ENCODE measurements at places on chromosomes 7 and 10.

DNA sequence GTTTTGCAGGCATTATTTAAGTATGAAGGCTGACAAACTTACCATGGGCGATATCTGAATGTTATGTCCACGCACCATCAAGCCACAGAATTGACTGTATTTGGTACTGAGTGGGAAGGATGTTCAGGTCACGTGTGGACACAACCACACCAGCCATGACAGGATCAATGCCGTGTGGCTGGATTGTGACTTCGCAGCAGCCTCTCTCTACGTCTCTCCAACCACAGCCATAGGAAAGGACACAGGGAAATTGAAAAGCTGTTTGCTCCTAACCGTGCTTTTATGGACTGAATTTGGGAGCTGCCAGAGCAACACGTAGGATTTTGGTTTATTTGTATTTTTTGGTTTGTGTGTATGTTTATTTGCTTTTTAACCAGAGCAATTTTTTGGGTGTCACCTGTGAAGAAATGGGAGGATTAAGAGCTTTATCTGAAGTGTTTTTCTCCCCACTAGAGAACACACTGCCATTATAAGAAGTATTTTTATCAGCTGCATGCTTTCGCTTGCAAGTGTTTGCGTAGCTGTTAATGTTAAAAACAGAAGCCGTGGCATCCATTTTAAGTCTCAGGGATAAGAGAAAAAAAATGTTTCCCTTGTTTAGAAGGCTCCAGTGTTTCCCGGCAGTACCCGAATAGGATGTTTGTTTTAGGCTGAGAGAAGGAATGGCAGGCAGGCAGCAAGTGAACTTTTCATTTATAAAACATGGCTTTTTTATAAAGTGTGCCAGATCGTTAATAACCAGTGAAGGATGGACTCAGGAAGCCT is 401.1 kb upstream of the NFE2L3 start:
- DNase-seq = no peak

- no peak for DNase-seq
Observed at GRCh38 chr10:80552151-80552646, 14.5 kb downstream of the SH2D4B start.

DNA sequence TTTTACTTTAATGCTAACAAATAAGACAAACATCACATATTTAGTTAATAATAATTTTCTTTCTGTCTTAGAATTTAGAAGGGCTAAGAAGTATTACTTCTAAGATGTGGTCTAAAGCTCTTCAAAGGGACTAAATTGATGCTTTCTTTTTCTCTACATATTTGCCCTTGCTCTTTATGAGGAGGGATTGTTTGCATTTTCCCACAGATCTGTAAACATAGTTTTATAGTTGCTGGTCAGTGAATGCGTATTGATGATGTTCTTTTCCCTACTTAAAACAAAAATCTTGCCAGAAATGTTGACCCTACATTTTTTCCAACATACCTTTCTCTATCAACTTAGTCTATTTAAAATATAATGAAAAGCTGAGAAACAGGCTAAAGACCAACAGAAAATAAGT is 372.4 kb upstream of the LRGUK start:
- DNase-seq = no peak

- no peak for DNase-seq
Observed at GRCh38 chr10:43383204-43383971, 12.0 kb downstream of the FXYD4 start.

DNA sequence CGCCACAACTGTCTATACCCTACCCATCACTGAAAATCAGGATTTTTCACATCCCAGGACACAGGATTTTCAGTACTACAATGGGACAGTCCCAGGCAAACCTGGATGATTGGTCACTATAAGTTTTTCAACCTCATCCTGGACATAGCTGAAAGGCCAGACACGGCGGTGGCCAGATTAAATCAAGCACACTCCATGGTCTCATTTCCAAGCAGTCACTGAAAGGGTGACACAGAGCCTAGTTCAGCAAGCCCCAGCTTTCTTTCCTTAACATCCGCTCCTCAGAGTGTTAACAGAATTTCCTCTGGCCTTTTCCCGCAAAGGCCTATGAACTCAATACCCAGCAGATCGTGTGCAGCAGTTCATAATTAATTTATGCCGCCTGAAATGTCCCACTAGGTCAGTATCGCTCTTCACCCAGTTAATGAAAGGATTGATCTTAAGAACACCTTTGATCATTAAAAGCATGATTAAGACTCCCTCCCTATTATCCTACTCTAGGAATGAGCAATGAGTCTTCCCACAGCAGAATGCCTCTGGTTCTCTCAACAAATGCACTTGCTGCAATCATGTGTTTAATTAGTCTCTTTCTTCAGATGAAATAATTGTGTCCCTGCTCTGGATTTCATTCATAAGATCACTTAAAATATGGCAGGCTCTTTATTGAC is 104.0 kb upstream of the NANOS1 start:
- no peak for DNase-seq

GRCh38 chr7:43931346-43931745 is 5.1 kb downstream of the UBE2D4 start:
- DNase-seq = no peak

- DNase-seq = no peak
Observed at GRCh38 chr10:71529207-71529827, 132.6 kb downstream of the CDH23 start.

- no peak for DNase-seq
Observed at GRCh38 chr10:46556515-46557318, at the start of gene GPRIN2. GPRIN2 (minus strand) TSS chr10:46556658; CDS start chr10:46550736, 5,922 bp downstream.

- no peak for DNase-seq
Observed at GRCh38 chr10:12709000-12709401, 292.5 kb downstream of the CCDC3 start.

- no peak for DNase-seq
Observed at GRCh38 chr7:151289891-151290290, 41.4 kb upstream of the SMARCD3 start.

- no peak for DNase-seq
Observed at GRCh38 chr7:24733414-24734060, 23.7 kb downstream of the GSDME start.

DNA sequence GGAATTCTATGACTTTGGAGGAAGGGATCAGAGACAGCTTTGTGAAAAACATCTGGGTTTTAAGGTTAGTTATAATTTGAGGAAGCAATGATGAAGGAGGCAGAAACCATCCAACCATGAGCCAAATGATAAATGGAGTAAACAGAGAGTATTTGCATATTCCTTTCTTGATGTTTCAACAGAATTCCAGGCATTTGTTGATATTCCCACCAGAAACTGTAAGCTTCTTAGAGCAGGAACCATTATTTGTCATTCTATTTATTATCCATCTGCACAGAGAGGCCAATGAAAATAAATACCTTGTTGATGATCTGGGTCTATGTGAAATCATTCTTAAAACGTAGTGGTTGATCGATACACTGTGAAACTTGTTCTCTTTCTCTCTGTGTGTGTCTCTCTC is 715.3 kb downstream of the INHBA start:
- no peak for DNase-seq

GRCh38 chr10:132583456-132583855 is 45.9 kb downstream of the INPP5A start:
- no peak for DNase-seq

DNA sequence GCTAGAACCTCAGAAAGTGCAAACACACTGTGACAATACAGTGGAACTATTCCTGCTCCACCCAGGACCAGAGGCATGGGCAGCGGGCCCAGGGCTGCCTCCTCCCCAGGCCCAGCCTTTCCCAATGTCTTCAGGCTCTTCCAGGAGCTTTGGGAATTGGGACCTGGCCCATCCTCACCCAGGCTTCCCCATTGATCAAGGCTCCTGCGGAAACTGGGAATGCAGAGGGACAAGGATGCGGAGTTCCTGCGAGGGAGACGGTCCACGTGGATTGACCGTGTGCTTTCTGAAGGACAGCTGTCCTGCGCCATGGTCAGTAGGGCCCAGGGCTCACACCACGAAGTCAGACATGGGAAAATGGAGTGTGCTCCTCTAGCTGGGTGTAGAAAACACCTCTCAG is 56.6 kb downstream of the CSGALNACT2 start:
- no peak for DNase-seq

DNA sequence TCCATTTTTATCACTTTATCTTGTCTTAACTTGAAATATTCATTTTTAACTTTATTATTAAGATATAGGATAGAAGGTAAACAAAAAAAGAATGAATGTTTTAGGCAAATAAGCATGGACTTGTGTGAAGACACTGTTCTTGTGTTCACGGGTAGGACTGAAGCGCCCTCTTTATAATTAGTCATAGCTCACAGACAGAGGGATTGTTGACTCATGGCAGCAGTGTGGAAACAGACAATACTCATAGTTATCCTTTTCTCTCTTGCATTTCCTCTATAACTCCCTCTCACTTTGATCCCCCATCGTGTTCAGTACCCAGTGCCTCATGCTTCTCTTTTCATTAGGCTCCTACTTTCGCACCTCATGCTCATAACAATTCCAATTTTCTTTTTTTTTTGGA is 731.8 kb downstream of the PHTF2 start:
- DNase-seq = no peak

GRCh38 chr7:657565-658119 is 68.9 kb upstream of the DNAAF5 start:
- DNase-seq = no peak

DNA sequence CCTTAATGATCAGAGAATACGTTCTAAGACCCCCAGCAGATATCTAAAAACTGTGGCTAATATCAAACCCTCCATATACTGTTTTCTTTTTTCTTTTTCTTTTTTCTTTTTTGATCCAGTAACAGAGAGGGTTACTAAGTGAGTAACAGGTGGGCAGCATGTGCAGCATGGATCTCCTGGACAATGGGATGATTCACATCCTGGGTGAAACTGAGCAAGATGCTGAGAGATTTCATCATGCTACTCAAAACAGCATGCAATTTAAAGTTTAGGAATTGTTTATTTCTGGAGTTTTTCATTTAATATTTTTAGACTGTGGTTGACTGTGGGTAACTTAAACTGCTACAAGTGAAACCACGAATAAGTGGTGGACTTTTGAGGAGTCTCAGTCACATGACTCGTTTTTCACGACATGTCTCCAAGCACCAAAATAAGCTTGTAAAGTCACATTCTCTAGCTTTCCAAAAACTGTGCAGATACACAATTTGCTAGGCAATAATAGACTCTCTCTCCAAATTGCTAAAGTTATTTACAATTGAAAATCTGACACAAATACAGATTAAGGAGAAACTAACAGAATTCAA is 716.2 kb downstream of the NXPH1 start:
- DNase-seq = no peak

DNA sequence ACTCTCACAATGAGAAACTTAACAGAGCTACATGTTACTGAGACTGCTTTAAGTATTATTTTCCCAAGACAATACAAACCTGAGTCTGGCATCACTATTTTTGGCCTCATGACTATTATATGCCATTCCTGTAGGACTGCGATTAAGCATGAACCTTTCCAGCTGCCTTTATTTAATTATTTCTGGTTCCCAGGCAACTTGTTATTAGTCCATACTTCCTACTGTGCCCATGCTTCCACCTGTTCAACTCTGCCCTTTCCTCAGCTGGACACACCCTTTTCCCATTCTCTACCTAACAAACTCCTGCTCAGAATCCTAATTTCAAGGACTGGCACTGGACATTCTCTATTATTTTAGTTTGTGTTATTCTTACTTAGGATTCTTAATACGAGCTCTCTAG is 8.1 kb upstream of the CROT start:
- DNase-seq = no peak

GRCh38 chr7:92276460-92276864 is 30.7 kb downstream of the ANKIB1 start:
- no peak for DNase-seq

GRCh38 chr7:43038254-43038653 is 74.2 kb upstream of the HECW1 start:
- no peak for DNase-seq

DNA sequence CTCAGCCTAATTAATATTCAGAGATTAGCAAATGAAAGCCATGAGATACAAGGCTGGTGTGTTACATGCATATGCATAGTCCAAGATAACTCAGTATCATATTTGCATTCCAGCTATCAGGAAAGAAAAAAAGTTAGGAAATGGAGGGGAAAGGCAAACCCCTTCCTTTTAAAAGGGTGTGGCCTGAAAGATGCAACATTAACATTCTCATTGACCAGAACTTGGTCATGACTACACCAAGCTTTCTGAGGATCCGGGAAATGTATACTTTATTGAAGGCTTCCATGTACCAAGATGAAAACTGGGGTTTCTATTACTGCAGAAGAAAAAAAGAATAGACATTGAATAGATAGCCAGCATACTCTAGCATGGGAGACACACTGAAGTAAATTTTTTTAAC is 96.5 kb downstream of the IPMK start:
- no peak for DNase-seq

- DNase-seq = no peak
Observed at GRCh38 chr10:35927990-35928488, 285.9 kb upstream of the FZD8 start.

GRCh38 chr7:45001138-45001694 is 1.2 kb downstream of the CCM2 start:
- DNase-seq = no peak

DNA sequence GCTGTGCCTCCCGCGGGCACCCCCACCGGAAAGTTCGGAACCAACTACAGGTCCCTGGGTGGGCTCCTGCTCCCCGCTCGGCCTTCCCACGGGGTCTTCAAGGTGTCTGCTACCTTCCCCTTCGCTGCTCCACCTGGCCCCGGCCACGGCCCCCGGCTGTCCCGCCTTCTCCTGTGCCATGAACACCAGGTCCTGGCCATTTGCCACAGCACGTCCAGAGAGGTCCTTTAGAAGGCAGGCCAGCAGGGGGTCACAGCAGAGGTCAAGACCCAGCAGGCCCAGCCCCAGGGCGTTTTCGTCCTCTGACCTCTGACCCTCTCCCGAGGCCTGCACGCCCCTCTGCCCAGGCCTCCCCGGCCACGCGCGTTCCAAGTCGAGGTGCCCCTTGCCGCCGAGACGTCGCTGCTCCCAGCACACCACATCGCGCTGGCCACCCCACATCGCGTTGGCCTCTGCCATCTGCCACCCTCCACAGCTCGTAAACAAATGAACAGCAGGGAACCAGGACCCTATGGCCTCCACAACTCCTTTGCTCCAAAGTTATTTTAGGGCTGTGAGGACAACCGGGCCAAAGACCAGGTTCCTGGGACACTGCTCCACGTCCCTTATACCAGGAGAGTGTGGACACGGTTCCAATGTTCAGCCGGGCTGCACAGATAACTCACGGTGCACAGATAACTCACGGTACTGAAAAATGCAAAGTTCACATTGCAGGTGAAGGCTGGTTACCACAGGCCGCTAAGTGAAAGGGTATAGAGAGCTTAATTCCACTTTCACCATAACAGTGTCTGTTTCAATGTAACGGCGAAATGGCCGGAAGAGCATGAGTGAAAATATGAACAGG is 74.3 kb downstream of the CFAP46 start:
- DNase-seq = no peak

- no peak for DNase-seq
Observed at GRCh38 chr10:119759832-119760231, 34.0 kb downstream of the INPP5F start.

GRCh38 chr7:26167303-26167934 is 15.4 kb downstream of the NFE2L3 start:
- no peak for DNase-seq

- no peak for DNase-seq
Observed at GRCh38 chr10:128859738-128860386, 607.2 kb upstream of the MGMT start.
